ENCODE measurements at places on chromosomes 13 and 19.
A peak's percentile ranks its signal among the peaks of the same experiment; 100 is the strongest.

- peak overlapping the region; percentile 74 for H3K27ac ChIP-seq
- peaks cover 6% of the 10 kb centered on the region for H3K4me1 ChIP-seq
- H3K4me3 ChIP-seq, result peak overlapping the region; percentile 72
- H3K36me3 ChIP-seq, result peaks cover 7% of the 10 kb centered on the region
- no peaks in the 10 kb centered on the region for H3K27me3 ChIP-seq
Observed at GRCh38 chr19:13149628-13150186, 468 bp downstream of the STX10 start.

- peaks cover 20% of the 10 kb centered on the region for H3K36me3 ChIP-seq
- peak within 1 kb of the TSS; percentile 81 for H3K4me3 ChIP-seq
- peak; percentile 84 for DNase-seq
- H3K27ac ChIP-seq, result peak within 1 kb of the TSS; percentile 33
- no peaks in the 10 kb centered on the region for H3K4me1 ChIP-seq
- H3K27me3 ChIP-seq, result no peaks in the 10 kb centered on the region
Observed at GRCh38 chr19:52453324-52454094, at the start of gene ZNF578. Gene ZNF578, plus strand, starts transcription at chr19:52453553. Its CDS starts 48,293 bp downstream, at chr19:52501846.

DNA sequence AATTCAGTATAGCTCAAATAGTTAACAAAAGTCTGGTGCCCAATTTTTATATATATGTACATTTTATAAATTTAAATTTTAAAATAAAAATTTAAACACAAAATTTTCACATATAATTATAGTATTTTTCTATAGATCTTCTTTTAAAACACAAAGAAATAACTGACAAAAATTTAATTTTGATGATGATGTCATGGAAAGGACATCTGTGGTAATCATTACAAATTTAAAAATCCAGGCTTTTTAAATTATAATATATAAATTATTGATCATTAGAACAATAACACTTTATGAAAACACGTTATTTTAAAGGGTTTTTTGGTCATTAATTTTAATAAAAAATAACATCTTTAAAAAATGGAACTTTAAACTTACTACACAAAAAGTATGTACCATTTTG lies 381.1 kb downstream of the DACH1 start:
- no peak overlapping the region for H3K4me3 ChIP-seq
- H3K4me1 ChIP-seq, result no peaks in the 10 kb centered on the region
- no peak overlapping the region for H3K27ac ChIP-seq
- H3K27me3 ChIP-seq, result no peaks in the 10 kb centered on the region
- H3K36me3 ChIP-seq, result no peaks in the 10 kb centered on the region

- no peaks in the 10 kb centered on the region for H3K36me3 ChIP-seq
- no peak for DNase-seq
- H3K27ac ChIP-seq, result no peak overlapping the region
- peaks cover 25% of the 10 kb centered on the region for H3K27me3 ChIP-seq
- no peaks in the 10 kb centered on the region for H3K4me1 ChIP-seq
- H3K4me3 ChIP-seq, result no peak overlapping the region
Observed at GRCh38 chr13:99174533-99175100, 26.0 kb upstream of the UBAC2 start.

GRCh38 chr13:41603917-41604316 lies 146.6 kb downstream of the RGCC start:
- no peak overlapping the region for H3K4me3 ChIP-seq
- peak; percentile 78 for DNase-seq
- 0 out of 2 replicates have a peak, but pooled peaks cover 4% of the 10 kb centered on the region for H3K36me3 ChIP-seq
- no peak overlapping the region for H3K27ac ChIP-seq

- H3K4me3 ChIP-seq, result no peak overlapping the region
- no peaks in the 10 kb centered on the region for H3K27me3 ChIP-seq
- no peaks in the 10 kb centered on the region for H3K4me1 ChIP-seq
- DNase-seq, result peak; percentile 42
- no peaks in the 10 kb centered on the region for H3K36me3 ChIP-seq
- no peak overlapping the region for H3K27ac ChIP-seq
Observed at GRCh38 chr13:102128216-102128810, 273.5 kb downstream of the FGF14 start.

- H3K27ac ChIP-seq, result no peak overlapping the region
- H3K4me1 ChIP-seq, result no peaks in the 10 kb centered on the region
- H3K4me3 ChIP-seq, result no peak overlapping the region
- no peaks in the 10 kb centered on the region for H3K27me3 ChIP-seq
- H3K36me3 ChIP-seq, result no peaks in the 10 kb centered on the region
Observed at GRCh38 chr13:38951525-38952313, 38.9 kb downstream of the STOML3 start.

- peaks cover 7% of the 10 kb centered on the region for H3K36me3 ChIP-seq
- H3K27me3 ChIP-seq, result no peaks in the 10 kb centered on the region
- peak; percentile 60 for DNase-seq
- peak overlapping the region; percentile 94 for H3K4me3 ChIP-seq
Observed at GRCh38 chr19:8609279-8610040, 1.1 kb downstream of the ADAMTS10 start.

DNA sequence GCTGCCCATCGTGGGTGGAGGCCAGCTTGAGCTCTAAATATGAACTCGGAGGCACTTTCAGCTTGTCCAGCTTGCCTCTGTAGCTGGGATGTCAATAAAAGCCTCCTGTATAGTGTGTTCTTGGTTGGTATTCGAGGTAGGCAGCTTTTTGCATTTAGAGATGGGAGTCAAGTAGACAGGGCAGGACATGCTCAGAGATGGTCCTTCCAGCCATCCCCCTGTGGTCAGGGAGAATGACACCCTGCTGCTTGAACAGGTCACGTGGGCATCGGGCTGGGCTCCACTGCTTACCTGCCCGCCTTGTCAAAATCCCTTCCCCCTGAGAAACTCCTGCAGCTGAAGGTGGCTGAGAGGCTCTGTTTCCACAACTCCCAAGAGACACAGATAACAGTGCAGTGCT lies 302.5 kb downstream of the ZNF536 start:
- DNase-seq, result no peak
- H3K27me3 ChIP-seq, result no peaks in the 10 kb centered on the region
- H3K27ac ChIP-seq, result no peak overlapping the region
- no peaks in the 10 kb centered on the region for H3K36me3 ChIP-seq
- no peak overlapping the region for H3K4me3 ChIP-seq
- H3K4me1 ChIP-seq, result no peaks in the 10 kb centered on the region

- H3K27ac ChIP-seq, result no peak overlapping the region
- H3K27me3 ChIP-seq, result peaks cover 6% of the 10 kb centered on the region
- no peaks in the 10 kb centered on the region for H3K4me1 ChIP-seq
- no peak overlapping the region for H3K4me3 ChIP-seq
- DNase-seq, result no peak
Observed at GRCh38 chr13:109517517-109517916, 268.9 kb downstream of the IRS2 start.

- no peak for DNase-seq
- no peaks in the 10 kb centered on the region for H3K4me1 ChIP-seq
- no peaks in the 10 kb centered on the region for H3K27me3 ChIP-seq
- H3K36me3 ChIP-seq, result no peaks in the 10 kb centered on the region
- no peak overlapping the region for H3K27ac ChIP-seq
Observed at GRCh38 chr13:96431044-96431581, 341.2 kb downstream of the HS6ST3 start.

GRCh38 chr13:71902676-71903075 lies 35.7 kb upstream of the DACH1 start:
- DNase-seq, result no peak
- H3K27ac ChIP-seq, result no peak overlapping the region
- no peak overlapping the region for H3K4me3 ChIP-seq
- H3K4me1 ChIP-seq, result no peaks in the 10 kb centered on the region
- H3K27me3 ChIP-seq, result no peaks in the 10 kb centered on the region

DNA sequence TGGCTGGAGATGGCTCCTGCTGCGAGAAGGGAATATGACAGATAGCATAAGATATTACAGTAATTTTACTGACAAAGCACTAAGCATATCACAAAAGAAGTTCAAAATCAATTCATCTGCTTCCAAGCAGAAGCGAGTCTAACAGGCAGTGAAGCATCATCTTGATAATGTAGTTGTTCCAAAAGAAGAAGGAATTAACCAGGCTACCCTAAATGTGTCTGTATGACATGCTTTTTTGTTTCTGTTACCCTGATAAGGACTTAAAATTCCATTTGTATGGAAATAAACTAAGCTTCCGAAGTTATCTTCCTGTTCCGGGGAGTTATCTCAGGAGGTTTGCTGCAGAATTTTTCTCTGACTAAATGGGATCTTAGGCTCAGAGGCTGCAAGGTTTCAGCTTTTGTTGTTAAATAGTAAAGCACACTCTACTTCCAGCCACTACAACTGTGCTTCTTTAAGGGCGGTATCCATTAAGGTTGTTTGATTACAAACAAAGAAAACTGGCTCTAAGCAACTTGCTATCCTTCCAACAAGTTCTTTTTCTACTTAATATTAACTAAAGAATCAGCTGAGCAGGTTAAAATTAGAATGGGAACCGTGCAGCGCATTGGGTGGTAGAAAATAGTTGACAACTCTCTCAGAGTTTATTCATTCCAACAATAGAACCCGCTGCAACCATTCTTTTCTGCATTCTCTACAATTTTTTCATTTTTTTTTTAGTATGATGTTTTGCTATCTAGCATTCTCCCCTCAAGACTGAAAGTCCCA lies 607.3 kb downstream of the UQCRFS1 start:
- DNase-seq, result no peak
- H3K4me1 ChIP-seq, result no peaks in the 10 kb centered on the region
- H3K27me3 ChIP-seq, result no peaks in the 10 kb centered on the region
- no peak overlapping the region for H3K4me3 ChIP-seq
- H3K27ac ChIP-seq, result no peak overlapping the region

DNA sequence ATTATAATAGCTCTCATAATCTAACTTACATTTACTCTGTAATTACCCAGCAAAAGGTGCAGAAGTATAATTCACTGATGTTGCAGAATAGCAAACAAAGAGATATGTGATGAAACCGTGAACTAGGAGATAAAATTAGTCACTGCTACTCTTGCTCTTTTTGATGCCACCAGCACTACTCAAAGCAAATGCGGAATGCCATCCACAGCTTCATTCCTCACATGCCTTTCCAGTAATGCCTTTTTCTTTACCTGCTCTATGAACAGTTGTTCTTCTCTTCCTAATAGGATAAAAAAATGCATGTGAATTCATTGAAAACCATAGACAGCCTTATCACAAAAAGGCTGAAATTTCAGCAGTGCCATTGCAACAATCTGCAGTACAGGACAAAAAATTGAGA lies 1129.5 kb downstream of the DIAPH3 start:
- H3K4me1 ChIP-seq, result no peaks in the 10 kb centered on the region
- H3K4me3 ChIP-seq, result no peak overlapping the region
- no peaks in the 10 kb centered on the region for H3K27me3 ChIP-seq
- H3K27ac ChIP-seq, result no peak overlapping the region

- DNase-seq, result peak; percentile 62
- no peaks in the 10 kb centered on the region for H3K27me3 ChIP-seq
- no peak overlapping the region for H3K27ac ChIP-seq
- no peak overlapping the region for H3K4me3 ChIP-seq
Observed at GRCh38 chr13:112522578-112522977, 65.4 kb downstream of the TUBGCP3 start.

- no peak for DNase-seq
- H3K27ac ChIP-seq, result no peak overlapping the region
- H3K4me3 ChIP-seq, result no peak overlapping the region
- no peaks in the 10 kb centered on the region for H3K4me1 ChIP-seq
Observed at GRCh38 chr19:50020481-50020880, 4.7 kb downstream of the VRK3 start.

- peaks cover 13% of the 10 kb centered on the region for H3K36me3 ChIP-seq
- no peak for DNase-seq
- no peaks in the 10 kb centered on the region for H3K27me3 ChIP-seq
- H3K27ac ChIP-seq, result no peak overlapping the region
- no peak overlapping the region for H3K4me3 ChIP-seq
- no peaks in the 10 kb centered on the region for H3K4me1 ChIP-seq
Observed at GRCh38 chr19:55041627-55042343, 3.7 kb upstream of the GP6 start.

- no peak overlapping the region for H3K27ac ChIP-seq
- H3K36me3 ChIP-seq, result no peaks in the 10 kb centered on the region
- H3K4me1 ChIP-seq, result no peaks in the 10 kb centered on the region
- H3K4me3 ChIP-seq, result no peak overlapping the region
Observed at GRCh38 chr13:48160606-48161278, 65.8 kb upstream of the MED4 start.

DNA sequence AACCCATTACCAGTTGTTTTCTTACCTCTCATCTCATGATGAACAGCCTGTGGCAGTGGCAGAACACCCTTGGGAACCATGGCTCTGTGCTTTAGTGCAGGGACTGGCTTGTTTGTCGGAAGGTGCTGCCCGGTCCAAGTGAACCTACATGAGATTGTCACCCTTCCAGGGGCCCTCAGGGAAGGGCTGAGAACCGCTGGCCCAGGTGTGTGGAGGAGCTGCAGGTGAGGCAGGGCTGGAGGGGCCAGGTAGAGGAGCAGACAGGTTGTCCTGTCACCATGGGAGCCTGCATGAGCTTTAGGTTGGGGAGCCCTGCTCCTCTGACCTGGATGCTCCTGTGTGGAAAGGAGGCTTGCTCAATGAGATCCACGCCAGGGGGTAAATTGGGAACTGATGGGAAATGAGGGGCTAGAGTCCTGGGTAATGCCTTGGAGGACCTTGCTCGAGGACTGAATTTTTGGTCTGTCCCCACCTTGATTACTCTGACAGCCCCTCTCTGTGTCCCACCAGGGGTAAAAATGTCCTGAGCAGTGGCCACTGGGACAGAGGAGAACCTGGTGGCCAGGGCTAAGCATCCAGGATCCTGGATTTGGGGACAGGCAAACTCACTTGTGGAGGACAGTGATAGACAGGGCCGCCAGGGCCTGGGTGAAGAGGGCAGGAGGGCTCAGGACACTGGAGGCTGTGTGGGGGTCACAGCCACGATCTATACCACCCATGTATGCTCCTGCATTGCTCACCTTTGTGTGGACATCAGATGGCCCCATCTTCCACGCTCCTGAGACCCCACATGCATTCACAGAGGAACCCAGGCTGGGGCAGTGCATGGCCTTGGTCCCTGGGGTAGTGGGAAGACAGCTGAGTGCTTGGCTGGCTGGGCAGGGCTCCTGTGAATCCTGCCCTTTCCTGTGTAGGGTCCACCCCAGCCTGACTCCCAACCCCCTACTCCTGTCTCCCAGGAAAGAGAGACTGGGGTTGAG lies 24.1 kb upstream of the CEACAM1 start:
- H3K4me3 ChIP-seq, result no peak overlapping the region
- DNase-seq, result no peak
- H3K36me3 ChIP-seq, result no peaks in the 10 kb centered on the region
- H3K27me3 ChIP-seq, result peaks cover 39% of the 10 kb centered on the region

- no peak overlapping the region for H3K27ac ChIP-seq
- no peak overlapping the region for H3K4me3 ChIP-seq
- no peaks in the 10 kb centered on the region for H3K36me3 ChIP-seq
- DNase-seq, result no peak
- no peaks in the 10 kb centered on the region for H3K4me1 ChIP-seq
Observed at GRCh38 chr13:35995136-35995535, 136.0 kb downstream of the DCLK1 start.

- H3K27me3 ChIP-seq, result peaks cover 6% of the 10 kb centered on the region
- H3K4me1 ChIP-seq, result no peaks in the 10 kb centered on the region
- H3K27ac ChIP-seq, result no peak overlapping the region
- no peak overlapping the region for H3K4me3 ChIP-seq
- no peaks in the 10 kb centered on the region for H3K36me3 ChIP-seq
Observed at GRCh38 chr13:24863748-24864540, 100.0 kb downstream of the RNF17 start.

- H3K36me3 ChIP-seq, result no peaks in the 10 kb centered on the region
- peaks cover 3% of the 10 kb centered on the region for H3K4me1 ChIP-seq
- H3K4me3 ChIP-seq, result peak overlapping the region; percentile 21
- peak; percentile 73 for DNase-seq
- peaks cover 10% of the 10 kb centered on the region for H3K27me3 ChIP-seq
- no peak overlapping the region for H3K27ac ChIP-seq
Observed at GRCh38 chr19:12847159-12848139, 9.1 kb downstream of the MAST1 start.
